ENCODE measurements at places on chromosomes 5 and 9.

- no peak for DNase-seq
Measured at GRCh38 chr5:40678460-40679147, 1.1 kb upstream of the PTGER4 start.

GRCh38 chr5:139378941-139379361 lies 4.1 kb downstream of the SLC23A1 start:
- no peak for DNase-seq

DNA sequence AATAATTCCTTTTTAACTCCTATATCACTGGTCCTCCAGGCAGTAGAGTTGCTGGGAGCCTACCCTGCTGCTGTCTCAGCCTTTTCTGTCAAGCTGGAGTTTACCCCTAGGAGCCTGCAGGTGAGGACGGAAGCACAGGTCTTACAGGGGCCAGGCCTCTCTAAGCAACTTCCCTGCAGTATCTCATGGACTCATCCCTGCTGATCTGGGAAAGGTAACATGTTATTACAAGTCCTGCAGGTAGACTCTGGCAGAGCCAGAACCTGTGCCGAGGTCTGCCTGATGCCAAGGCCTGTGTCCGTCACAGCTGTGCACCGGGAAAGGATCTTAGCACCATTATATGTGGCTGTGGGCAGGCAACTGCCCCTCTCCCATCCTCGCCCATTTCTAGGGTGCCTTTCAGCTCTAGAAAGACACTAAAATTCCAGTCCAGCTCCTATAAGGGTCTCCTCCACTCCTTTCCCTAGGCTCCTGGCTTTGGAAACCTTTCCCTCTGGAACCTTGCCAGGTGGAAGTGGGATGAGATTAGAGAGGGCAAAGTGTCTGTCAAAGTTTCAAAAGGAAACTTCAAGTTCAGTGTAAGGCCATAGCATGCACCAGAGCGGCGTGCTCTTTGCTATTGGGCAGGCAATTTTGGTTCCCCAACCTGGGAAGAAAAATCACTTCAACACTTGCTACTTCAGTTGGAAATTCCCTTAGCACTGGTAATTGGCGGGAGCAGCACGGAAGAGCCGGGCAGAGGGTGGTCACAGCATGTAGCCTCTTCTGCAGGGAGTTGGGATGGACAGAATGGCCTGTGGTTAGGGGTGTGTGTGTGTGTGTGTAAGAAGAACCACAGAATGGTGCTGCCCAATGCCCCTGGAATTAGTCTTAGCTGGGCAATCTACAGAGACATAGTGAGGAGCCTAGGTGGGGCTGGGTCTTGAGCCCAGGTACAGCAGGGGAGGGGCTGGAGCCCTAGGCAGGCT lies 17.5 kb downstream of the TMEM171 start:
- no peak for DNase-seq

GRCh38 chr9:17476401-17476800 lies 102.5 kb upstream of the SH3GL2 start:
- no peak for DNase-seq

DNA sequence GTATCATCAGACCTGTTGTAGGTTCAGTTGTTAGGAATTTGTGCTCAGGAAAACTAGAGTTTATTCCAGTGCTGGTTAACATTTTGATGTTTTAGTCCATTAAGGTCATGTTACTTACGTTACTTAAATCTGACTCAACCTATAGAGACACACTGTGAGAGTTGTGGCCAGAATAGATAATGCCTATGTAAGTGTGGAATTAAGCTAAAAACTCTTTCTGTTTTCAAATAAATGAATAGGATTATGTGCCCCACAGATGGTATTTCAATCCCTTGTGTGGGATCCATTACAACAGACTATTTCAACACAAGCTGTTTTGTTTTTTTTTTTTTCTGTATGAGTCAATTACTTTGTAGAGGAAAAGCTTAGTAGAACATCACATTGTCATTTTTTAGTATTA lies 68.1 kb downstream of the MEGF10 start:
- no peak for DNase-seq

DNA sequence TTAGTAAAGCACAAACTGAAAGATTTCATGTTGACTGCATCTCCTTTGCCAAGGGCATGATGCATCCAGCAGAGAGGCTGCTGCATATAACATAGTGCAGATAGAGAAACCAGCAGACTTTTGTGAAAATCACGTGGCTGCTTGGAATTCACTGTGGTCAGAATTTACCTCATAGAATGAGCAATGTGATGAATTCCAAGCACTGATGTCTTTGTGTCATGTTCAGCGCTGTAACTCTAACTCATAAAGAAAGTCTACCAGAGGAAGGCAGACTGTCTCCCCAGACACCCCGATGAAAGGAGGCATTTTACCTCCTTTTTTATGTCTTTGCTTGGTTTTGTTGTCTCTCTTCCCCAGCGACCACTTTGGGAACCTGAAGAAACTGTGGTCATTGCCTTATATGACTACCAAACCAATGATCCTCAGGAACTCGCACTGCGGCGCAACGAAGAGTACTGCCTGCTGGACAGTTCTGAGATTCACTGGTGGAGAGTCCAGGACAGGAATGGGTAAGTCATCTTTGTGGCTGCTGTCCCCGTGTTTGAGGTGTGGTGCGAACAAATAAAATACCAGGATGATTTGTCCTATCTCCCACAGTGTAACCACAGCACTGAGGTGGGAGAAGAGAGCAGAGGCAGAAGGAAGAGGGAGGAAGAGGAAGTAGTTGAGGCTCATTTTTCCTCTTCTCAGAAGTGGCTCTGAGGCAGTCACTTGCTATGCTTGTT lies 42.0 kb downstream of the ITK start:
- peak; percentile 60 for DNase-seq

DNA sequence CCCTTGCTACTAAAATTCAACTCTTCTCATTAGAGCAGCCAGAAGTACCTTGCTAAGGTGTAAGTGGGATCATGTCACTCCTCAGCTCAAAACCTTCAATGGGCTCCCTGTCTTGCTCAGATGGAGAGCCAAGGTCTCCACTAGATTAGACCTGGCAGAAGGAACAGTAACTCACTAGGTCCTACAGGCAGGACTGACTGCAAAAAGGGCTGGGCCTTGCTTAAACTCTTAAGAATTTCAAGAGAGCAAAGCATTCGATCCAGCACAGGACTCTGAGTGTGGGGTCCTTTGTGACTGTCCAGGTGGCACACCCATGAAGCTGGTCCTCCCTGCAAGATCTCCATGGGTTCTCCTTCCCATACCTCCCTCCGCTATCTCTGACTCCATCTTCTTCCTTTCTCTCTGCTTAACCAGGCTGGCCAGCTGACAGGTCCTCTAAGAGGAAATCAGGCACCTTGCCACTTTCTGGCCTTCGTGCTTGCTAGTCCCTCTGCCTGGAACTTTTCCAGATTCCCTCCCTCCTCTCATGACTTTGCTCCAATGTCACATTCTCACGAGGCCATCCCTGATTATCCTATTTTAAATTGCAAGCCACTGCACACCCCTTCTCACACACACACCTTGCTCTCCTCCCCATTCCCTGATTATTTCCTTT lies 70.2 kb downstream of the BASP1 start:
- no peak for DNase-seq

DNA sequence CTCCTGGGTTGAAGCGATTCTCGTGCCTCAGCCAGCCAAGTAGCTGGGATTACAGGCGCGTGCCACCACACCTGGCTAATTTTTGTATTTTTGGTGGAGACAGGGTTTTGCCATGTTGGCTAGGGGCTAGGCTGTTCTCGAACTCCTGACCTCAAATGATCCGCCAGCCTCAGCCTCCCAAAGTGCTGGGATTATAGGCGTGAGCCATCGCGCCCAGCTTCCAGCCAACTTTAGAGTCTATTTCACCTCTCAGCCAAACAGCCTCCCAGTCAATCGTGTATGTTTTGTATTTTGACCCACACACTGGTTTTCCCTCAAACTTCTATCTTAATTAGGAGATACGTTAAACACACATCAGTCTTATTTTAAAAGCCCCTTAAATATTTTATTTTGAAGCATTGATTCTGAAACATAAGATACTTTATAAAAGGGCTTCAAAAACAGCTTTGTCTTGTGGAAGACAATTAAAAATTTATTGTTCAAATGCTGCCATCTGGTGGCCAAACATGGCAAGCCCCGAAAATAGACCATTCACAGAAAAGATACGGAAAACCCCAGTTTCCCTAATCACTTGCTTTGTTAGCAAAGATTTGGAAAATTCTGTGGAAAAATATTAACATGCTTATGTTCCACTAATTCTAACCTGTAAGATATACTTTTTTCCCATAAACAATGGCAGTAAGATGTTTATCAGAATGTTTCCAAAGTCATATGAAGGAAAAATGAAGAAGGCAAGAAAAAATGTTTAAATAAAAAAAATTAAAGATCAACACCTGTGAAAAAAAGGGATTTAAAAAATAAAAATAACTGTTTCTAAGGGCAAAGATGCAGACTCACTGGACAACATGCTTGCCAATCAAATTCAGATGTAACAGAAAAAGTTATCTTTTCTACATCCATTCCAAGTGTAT lies 33.1 kb downstream of the APTX start:
- peak; percentile 59 for DNase-seq

GRCh38 chr9:133103987-133104505 lies 17.0 kb downstream of the RALGDS start:
- DNase-seq = no peak

GRCh38 chr5:170186156-170186555 lies 46.6 kb upstream of the C5orf58 start:
- no peak for DNase-seq

DNA sequence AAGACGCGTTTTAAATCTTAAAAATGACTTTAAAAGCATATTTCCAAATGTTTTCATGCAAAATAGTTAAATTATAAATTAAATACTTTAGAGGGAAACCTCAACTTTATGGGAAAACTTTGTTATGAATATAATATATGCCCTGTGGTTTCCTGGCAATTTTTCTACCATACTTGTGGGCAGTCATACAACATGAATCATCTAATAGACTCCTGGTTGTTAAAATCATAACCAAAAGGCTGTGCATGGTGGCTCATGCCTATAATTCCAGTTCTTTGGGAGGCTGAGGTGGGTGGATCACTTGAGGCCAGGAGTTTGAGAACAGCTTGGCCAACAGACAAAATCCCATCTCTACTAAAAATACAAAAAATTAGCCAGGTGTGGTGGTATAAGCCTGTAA lies 18.2 kb downstream of the ATP10B start:
- DNase-seq = no peak

DNA sequence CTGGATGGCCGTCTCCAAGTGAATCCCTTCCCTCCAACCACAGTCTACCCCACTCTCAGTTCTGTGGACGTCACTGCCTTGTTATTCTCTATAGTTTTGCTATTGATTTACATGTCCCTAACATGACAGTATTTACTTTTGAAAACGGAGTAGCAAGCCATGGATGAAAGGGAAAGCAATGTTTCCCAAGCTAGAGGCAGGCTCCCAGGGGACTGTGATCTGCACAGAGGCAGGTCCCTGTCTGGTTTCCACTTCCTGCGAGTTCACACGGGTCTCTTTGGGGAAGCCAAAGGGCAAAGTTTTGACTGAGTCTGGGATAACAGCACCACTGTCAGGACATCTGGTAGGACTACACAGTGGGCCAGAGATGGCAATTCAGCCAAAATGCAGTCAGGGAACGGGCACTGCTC lies 12.7 kb downstream of the C9orf153 start:
- DNase-seq = no peak

DNA sequence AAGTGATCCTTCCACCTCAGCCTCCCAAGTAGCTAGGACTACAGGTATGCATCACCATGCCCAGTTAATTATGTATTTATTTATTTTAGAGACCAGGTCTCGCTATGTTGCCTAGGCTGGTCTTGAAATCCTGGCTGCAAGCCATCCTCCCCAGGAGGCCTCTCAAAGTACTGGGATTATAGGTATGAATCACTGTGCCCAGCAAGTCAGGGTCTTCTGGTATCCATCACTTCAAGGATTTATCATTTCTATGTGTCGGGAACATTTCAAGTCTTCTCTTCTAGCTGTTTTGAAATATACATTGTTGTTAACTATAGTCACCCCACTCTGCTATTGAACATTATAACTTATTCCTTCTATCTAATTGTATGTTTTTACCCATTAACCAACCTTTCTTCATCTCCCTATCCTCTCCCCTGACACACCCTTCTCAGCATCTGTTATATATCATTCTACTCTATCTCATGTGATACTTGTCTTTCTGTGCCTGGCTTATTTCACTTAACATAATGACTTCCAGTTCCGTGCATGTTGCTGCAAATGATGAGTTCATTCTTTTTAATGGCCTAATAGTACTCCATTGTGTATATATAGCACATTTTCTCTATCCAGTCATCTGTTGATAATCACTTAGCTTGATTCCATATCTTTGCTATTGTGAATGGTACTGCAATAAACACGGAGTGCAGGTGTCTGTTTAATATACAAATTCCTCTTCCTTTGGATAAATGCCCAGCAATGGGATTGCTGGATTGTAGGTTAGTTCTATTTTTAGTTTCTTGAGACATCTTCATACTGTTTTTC lies 26.4 kb downstream of the UTP15 start:
- no peak for DNase-seq

DNA sequence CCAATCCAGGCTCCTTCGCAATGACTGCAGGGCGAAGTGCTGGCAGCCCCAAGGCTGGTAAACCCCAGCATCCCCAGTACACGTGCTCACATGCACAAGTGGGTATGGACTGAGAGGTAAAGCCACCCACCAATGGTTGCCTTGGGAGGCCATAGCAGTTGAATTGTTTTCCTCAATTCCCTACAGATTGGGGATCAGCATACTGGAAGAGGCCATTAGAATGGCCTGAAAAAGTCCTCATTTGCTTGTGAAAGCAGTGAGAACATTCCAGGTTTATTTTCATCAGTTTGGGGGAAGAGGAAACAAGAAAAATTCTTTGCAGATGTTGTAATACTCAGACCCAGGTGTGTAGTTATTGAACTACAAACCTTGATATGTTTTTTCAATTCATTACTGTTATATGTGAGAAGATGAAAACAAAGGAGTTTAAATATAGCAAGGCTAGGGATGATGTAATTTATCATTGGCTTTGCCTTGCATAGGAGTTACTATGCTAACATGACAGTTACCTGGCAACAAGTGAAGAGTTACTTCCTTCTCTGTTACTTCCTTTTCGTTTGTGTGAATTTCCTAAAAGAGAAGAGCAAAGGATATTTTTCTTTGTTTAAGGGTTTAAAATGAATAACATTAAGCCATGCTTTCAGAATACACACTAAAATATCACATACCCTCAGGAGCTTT lies 36.4 kb downstream of the MTMR12 start:
- no peak for DNase-seq

Data from activated naive CD8-positive, alpha-beta T cell treated with anti-CD3 and anti-CD28 coated beads, Interleukin-2, amount 50 U/mL, for 24 hours (primary cell).